ENCODE measurements at places on chromosomes 2 and 18.

GRCh38 chr2:227671170-227671905 is 4.7 kb downstream of the SCYGR5 start:
- no peak for DNase-seq

DNA sequence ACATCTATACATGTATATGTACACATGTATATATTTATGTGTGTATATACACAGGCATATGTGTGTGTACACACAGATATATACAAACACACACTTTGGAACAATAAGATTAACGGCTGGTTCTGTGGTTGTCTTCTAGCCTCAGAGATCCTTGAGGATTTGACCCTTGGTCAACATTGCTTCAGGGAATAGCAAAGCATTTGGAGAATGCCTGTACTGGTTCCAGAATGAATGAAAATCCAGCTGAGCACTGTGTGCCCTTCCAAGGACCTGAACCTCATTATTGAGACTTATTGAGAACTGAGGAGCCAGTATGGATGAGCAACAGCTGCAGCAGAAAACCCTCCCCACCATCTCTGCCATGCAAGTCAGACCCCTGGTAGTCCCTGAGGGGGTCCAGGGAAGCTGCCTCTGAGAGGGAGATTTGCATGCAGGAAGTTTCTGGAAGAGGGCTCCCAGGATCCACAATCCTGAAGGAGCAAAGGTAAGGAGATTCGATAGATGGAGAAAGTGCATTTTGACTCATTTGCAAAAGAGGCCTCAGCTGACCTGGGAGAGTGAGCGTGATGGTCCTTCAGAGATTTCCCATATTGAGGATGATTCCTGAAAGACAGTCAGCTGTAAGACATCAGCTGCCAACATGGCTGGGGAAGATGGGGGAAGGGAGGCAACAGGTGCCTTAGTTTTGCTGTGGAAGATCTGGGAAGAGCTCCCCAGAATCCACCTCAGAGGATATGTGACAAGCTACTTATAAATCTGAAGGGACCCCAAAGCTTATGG is 166.6 kb upstream of the NCKAP5 start:
- DNase-seq: no peak

DNA sequence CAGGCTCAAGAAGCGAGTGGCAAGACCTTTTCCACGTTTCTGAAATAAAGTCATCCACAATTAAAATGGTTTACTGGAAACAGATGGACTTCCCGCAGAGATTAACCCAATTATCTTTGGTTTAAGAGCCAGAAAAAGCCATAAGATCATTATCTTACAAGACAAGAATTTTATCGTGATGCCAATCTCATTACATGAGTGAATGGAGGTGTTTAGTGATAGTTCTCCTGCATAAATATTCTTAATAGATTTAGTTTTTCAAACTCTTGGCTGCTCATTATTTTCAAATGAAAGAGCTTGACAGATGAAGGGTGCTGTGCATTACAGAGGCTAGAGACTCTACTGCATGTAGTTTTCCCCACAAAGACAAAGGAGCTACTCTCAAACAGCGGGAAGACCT is 1028.4 kb upstream of the PIK3C3 start:
- DNase-seq: no peak

- no peak for DNase-seq
These were observed 32.2 kb upstream of the MAT2A start for GRCh38 chr2:85506768-85507181.

DNA sequence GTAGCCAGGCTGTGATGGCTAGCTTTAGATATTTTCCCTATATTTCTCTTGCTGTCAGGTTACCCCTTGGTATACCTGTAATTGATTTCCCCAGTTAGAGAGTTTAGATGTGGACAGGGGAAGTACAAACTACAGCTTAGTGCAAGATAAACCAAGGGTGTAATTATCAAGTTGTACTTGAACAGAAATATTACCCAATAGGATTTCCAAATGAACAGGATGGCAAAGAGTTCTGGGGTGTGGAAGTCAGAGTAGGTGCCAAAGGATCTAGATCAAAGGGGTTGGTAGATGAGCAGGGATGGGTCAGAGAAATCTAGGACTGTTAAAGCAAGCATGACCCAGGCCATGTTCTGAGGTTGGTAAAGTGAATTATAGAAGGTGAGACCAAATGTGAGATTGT is 585.2 kb downstream of the CCDC85A start:
- DNase-seq: no peak

DNA sequence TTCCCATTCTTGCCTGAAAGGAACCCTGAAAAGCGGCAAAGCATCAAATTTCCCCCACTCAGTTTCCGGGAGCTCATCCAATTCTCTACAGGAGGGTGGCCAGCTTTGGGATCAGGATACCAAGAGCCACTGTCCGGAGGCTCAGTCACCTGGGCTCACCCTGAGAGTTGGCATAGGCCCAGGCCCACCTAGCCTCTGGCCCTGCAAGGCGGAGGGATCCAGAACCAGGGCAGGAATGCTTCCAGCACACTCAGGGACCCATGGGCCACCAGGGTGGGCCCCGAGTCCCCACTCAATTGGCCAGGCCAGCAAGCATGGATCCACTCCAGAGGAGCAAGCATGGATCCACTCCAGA is 432.9 kb upstream of the MYT1L start:
- no peak for DNase-seq

DNA sequence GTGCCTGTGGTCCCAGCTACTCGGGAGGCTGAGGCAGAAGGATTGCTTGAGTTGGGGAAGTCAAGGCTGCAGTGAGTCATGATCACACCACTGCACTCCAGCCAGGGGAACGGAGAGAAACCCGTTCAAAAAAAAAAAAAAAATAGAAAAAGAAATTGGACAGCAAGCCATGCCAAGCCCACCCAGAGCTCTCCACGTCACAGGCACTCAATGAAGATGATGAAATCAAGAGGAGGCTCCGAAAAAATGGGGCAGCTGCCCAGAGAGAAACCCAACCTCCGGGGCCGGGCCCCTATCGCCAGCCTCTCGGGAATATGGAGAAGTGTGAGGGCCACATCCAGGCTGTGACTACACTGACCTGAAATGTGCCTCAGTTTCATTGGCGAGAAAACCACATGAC is 40.0 kb downstream of the BIN1 start:
- DNase-seq: peak; percentile 94

- no peak for DNase-seq
These were observed 159.7 kb downstream of the MYCN start for GRCh38 chr2:16100006-16100405.

DNA sequence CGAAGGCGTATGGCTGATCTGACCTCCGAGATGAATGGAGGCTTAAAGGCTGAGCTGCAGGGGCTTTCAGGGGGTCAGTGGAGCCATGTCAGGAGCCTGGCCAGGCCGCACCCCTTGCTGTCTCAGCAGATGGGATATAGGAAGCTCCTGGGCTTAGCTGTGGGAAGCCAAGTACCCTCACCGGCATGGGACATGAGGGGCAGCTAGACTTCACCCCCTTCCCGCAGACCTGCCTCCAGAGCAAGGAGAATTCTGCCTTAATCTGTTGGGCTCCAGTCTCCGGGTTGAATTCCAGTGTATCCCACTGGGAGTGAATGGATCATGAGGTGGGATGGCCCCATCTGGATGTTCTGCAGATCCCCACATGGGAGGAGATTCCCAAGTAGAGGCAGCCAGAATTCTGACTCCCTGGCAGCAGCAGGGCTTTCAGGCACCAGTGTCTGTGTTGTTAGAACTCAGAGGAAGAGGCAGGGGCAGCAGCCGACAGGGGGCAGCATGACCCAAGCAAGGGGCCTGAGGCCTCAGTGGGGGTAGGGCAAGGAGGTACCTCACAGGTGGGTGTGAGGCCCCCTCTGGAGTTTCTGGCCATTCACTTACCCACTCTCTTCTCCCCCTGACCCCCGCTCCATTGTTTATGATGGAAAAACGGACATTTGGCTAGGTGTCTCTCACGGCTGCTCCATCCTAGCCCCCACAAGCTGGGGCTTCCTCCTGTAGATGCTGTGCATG is 19.1 kb downstream of the CAPG start:
- peak; percentile 66 for DNase-seq

DNA sequence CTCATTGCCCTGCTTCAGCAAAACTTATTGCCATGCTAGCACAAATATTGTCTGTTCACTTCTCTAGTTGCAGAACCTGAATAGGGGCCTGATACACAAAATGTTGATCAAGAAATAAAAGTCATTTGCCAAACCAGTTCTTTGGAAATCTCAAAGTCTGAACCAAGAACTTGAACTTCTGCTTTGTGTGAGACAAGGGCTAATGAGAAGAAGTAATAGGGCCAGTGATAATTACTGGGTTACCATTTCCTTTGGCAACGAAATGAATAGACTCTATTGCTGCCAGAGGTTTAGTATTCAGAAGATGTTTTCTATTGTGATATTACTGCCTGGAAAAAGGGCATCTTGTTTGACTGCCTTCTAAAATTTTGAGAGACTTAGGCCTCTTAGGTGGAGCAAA is 35.0 kb downstream of the TMEFF2 start:
- no peak for DNase-seq

DNA sequence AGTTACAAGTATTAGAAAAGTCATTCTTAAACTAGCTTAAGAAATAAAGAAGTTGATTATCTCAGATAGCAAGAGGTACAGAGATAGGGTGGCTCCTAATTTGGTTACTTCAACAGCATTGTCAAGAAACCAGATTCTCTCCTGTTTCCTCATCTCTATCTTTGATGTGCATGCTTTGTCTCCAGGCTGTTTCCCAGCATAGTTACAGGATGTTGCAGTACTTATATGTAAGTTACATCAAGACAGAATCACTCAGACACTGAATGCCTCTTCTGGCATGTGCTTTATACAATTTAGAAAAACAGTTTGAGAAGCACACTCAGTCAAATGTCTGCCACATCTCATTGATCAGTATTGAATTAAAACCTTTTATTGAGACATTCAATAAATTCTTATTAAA is 189.5 kb upstream of the UBE2E3 start:
- DNase-seq: no peak

GRCh38 chr2:36253086-36253485 is 102.5 kb upstream of the CRIM1 start:
- DNase-seq: no peak

DNA sequence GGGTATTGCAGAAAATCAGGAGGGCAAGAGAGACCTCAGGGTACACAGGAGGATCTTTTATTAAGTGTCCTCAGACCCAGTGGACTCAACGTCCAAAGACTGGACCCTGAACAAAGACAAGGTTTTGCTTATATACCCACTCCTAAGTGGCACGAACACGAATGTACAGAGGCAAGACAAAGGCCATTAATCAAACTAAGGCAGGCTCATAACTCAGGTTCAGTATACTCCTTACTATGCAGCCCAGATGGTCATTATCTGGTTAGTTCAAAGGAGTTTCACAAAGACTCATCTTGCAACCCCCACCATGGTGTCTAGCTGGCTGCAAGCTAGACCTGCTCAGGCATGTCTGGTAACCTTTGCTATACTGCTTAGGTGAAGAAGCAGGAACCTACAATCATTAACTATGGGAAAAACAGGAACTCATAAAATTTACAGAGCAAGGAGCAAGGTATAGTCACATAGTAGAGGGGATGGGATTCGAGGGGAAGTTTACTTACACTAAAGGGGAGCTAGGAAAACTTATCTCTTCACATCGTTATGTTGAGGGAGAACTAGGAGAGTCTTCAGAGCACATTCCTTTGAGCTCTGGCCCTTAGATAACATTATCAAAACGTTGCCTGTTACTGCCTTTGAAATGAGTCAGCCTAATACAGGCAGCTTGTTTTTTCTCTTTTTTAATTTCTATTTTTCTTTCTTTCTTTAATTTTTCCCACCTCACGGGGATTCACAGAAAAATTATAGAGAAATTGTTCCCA is 33.9 kb downstream of the SLC4A3 start:
- no peak for DNase-seq

GRCh38 chr18:750456-750855 is 38.0 kb upstream of the ENOSF1 start:
- DNase-seq: no peak

- DNase-seq: no peak
These were observed 72.7 kb downstream of the PTPN2 start for GRCh38 chr18:12811191-12811950.

- DNase-seq: no peak
These were observed 12.0 kb downstream of the SMARCAL1 start for GRCh38 chr2:216424274-216424673.

- DNase-seq: no peak
These were observed 187.1 kb downstream of the HDAC4 start for GRCh38 chr2:239213643-239214101.

DNA sequence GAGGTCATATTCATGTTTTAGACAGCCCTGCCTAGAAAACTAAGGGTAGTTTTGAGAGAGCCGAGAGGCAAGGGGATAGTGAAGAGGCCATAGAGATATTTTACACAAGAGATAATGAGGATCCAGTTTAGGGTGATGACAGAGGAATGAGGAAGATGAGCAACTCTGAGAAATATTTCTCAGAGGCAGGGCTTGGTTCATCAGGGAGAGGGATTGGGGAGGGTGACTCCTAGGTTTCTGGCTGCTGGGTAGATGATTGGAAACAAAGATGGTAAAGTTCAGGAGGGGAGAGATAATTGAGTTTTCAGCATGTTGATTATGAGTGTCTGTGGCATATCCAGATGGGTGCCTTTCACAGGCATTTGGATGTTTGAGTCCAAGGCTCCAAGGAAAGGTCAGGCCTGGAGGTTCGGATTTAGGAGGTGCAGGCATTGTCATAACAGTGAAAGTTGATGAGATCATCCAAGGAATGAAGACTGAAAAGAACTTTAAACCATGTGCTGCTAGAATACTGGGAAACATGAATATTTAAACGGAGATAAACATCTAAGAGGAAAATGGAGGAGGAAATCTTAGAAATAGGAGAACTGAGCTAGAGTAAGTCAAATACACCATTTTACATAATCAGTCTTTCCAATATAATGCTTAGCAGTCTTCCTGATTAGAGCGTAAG is 7.4 kb downstream of the MYL12B start:
- DNase-seq: peak; percentile 45

- DNase-seq: no peak
These were observed 5.7 kb upstream of the HTR2B start for GRCh38 chr2:231130336-231131056.

DNA sequence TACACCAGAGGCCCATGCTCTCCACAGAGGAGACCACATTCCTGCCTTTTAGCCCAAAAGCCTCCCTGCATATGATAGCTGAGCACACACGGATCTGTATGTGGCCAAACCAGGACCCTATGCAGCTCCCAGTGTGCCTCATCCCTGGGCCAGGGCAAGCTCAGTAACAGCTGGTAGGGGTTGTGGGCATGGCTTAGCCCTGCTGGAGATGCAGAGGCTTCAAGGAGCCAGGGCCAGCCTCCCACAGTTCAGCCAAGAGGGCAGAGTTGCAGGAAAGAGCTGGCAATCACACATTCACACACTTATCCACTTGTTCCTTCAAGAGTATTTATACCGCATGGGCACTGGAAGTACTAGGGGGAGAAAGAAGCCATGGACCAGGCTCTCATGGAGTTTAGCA is 1.6 kb upstream of the LIMS2 start:
- no peak for DNase-seq

GRCh38 chr2:128513961-128514283 is 195.3 kb upstream of the HS6ST1 start:
- DNase-seq: peak; percentile 83

DNA sequence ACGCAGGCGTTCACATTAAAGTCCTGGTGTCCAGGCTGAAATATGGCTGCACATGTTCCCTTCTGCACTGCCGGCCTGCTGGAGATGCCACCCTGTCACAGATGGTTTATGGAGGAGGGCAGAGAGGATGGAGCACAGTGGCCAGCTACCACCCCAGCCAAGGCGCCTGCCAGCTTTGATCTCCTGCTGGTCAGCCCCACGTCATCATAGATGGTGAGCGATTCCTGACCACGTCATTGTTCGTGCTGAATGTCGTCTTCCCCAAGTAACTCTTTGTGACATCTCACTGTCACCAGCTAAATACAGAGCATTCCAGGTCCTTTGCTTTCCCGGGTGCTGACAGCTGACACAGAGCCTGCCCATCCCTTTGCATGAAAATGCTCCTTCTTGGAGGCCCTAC is 248.3 kb downstream of the TTC32 start:
- no peak for DNase-seq

GRCh38 chr2:179981085-179981484 is 26.0 kb downstream of the CWC22 start:
- no peak for DNase-seq

Measured in suppressor macrophage treated with lipopolysaccharide for 1 hour (primary cell).